ENCODE measurements at places on chromosomes 2 and 18.

DNA sequence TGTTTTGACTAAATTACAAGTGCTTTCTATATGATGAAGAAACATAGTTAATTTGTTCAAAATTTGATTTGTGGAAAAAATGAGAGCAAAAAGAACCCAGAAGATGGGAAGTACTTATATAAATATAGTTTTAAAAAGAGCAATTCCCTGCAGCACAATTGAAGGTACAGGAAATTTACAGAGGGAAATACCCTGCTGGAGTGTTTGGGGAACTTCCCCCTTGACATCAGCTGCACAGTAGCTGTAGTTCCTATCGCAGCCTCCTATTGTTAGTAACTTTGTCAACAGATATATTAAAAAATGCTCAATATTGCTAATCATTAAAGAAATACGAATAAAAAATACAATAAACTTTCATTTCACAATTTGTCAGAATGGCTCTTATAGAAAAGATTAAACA, 1118.8 kb upstream of the ZEB2 start:
- H3K4me3 ChIP-seq = no peak overlapping the region
- H3K36me3 ChIP-seq = no peaks in the 10 kb centered on the region
- peak; percentile 34 for DNase-seq
- peaks cover 8% of the 10 kb centered on the region for H3K4me1 ChIP-seq
- H3K27ac ChIP-seq = no peak overlapping the region

DNA sequence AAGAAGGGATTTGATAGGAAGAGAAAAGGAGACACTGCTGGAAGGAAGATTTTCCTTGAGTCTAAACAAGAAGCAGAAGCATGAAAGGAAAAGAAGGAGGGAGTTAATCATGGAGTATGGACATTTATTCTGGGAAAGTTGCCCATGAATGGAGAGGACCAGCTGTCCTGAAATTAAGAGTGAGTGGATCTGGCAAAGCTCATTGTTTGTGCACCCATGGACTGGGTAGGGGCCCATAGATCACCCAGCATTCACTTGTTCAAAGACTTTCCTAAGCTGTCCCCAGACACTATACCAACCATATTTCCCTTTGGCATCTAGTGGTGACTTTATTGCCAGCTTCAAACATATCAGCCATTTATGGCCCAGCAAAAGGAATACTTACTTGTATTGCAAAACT, 422.7 kb downstream of the FBXO15 start:
- H3K27me3 ChIP-seq = no peaks in the 10 kb centered on the region
- no peak overlapping the region for H3K4me3 ChIP-seq
- H3K4me1 ChIP-seq = no peaks in the 10 kb centered on the region
- no peak for DNase-seq
- no peak overlapping the region for H3K27ac ChIP-seq

DNA sequence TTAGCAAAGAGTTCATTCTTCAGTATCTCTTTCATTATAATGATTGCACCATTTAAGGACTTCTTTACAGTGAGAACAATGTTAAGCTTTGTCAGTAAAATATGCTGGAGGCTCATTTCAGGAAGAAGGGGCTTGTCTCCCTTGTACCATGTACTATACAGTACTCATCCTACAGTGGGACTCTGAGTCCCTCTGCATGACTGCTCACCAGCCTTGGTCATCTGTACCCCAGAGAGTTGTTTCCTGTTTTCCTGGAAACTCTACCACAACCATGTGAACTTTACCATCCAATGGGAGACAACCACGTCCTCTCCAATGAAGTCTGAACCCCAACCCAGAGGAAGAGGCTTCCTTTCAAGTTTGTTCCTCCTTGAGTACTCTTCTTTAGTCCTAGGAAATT, 1171.1 kb upstream of the CRIM1 start:
- no peaks in the 10 kb centered on the region for H3K4me1 ChIP-seq
- H3K27me3 ChIP-seq = no peaks in the 10 kb centered on the region
- no peak overlapping the region for H3K4me3 ChIP-seq
- no peak overlapping the region for H3K27ac ChIP-seq

DNA sequence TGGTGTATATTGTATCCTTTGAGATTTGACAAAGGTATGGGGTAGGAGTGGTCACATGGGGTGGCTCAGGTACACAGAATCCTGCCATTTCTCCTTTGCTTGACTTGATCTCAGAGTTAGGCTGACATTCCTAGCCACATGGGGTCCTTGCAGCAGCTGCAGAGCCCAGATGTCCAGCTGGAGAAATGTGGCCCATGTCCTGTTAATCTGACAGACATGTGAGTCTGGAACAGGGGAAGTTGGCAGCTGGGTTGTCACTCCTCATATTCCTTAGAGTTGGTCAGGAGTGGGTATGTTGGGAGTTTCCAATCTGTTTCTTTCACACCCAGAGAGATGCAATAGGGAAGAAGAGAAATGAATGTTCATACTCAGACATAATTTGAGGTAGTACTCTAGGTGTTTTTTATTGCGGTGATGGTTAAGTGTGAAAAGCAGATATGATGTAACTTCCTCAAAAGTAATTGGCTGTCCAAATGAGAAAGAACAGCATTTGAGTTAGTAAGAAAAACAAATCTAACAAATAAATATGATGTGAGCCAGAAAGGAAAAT, 402.6 kb upstream of the MEIS1 start:
- H3K4me1 ChIP-seq = no peaks in the 10 kb centered on the region
- no peaks in the 10 kb centered on the region for H3K27me3 ChIP-seq
- DNase-seq = no peak
- H3K4me3 ChIP-seq = no peak overlapping the region

DNA sequence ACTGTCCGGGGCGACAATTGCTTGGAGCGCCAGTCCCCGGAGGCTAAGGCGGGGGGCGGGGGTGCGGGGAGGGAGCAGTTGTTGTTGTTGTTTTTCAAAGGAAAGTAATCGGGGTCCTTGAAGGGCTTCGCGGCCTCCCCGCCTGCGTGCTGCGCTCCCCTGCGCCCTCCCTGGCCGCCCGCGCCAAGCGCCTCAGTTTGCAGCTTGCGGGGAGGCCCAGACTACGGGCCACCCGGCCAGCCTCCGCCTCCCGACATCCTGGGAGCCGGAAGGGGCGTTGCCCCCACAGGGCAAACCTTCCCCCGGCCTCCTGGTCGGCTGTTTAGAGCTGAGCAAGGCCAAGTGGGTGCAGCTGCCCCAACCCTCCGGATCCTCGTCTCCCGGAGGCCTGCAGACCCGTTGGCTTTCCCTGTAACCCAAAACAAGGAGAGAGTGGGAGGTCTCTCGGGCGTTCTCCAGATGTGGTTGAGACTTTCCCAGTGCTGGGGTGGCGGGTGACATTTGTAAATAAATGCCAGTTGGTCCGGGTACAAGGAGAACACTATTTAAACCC, 3.7 kb upstream of the SIX3 start:
- peak; percentile 45 for DNase-seq
- peak overlapping the region; percentile 23 for H3K4me3 ChIP-seq
- H3K36me3 ChIP-seq = no peaks in the 10 kb centered on the region
- H3K27ac ChIP-seq = no peak overlapping the region
- H3K27me3 ChIP-seq = peaks cover 98% of the 10 kb centered on the region
- H3K4me1 ChIP-seq = peaks cover 85% of the 10 kb centered on the region

DNA sequence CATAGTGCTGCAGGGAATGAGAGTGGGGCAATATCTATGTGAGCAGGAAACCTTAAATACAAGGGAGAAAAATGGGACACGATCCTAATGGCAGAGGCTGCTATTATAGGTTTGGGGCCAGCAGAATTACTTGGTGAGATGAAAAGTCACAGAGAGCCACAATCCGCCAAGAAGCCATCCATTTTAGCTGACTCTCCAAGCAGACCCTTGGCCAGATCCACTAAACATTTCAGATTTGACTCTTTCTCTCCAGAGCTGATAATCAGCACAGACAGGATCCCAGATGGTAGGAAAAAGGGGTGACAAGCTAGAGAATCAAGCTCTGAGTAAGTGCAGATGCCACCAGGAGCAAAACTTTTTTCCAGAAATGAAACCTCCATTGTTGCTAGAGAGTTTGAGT, 61.5 kb downstream of the MAPK4 start:
- no peaks in the 10 kb centered on the region for H3K4me1 ChIP-seq
- H3K36me3 ChIP-seq = no peaks in the 10 kb centered on the region
- no peaks in the 10 kb centered on the region for H3K27me3 ChIP-seq
- no peak for DNase-seq
- H3K27ac ChIP-seq = no peak overlapping the region

- DNase-seq = no peak
- H3K36me3 ChIP-seq = no peaks in the 10 kb centered on the region
- H3K27ac ChIP-seq = no peak overlapping the region
These were observed 66.7 kb downstream of the NXPH2 start for GRCh38 chr2:138713504-138713903.

DNA sequence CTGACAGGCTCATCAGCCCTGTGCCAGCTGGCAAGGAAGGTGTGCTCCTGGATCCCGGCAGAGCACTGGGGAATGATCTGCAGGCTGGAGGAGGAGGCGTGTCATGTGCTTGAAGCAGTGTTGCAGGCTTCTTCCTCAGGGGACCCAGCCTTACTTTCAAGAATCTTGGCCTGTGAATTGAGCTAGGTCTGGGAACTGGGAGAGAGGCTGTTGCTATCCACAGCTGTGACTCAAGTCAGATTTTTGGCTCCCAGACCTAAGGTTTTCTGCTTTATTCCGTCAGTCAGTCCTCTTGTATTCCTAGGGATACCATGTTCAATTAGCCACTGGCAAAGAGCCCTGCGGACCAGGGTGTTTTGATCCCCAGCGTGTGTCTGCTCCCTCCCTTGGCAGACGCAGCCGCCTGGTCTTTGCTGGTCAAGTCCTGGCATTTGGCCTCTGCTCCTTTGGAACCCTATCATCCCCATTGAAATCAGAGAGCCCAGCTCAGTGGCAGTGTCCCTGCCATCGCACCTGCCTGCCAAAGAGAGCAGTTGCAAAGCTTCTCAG, 32.4 kb downstream of the ASB1 start:
- H3K4me3 ChIP-seq = no peak overlapping the region
- H3K36me3 ChIP-seq = no peaks in the 10 kb centered on the region
- H3K4me1 ChIP-seq = no peaks in the 10 kb centered on the region
- no peaks in the 10 kb centered on the region for H3K27me3 ChIP-seq
- no peak for DNase-seq

GRCh38 chr2:70898363-70899240, 37.1 kb upstream of the ATP6V1B1 start:
- H3K4me3 ChIP-seq = no peak overlapping the region
- no peak overlapping the region for H3K27ac ChIP-seq
- H3K27me3 ChIP-seq = peaks cover 54% of the 10 kb centered on the region
- no peaks in the 10 kb centered on the region for H3K36me3 ChIP-seq
- H3K4me1 ChIP-seq = peaks cover 29% of the 10 kb centered on the region

Measured in B cell (primary cell).